Stimulated activated CD8-positive, alpha-beta memory T cell treated with anti-CD3 and anti-CD28 coated beads, Interleukin-2, amount 100 ng/mL, for 1 hour (primary cell): ENCODE measurements at places on chromosomes 6 and 20.

GRCh38 chr6:11006061-11006460, 38.0 kb downstream of the ELOVL2 start:
- DNase-seq, result no peak

- no peak for DNase-seq
These were observed 173.6 kb downstream of the ANKRD60 start for GRCh38 chr20:58054780-58055373.

- DNase-seq, result no peak
These were observed 51.5 kb downstream of the CTCFL start for GRCh38 chr20:57473246-57474048.

GRCh38 chr6:15184441-15184861, 61.4 kb upstream of the JARID2 start:
- DNase-seq, result no peak

- DNase-seq, result no peak
These were observed 481.3 kb upstream of the CITED2 start for GRCh38 chr6:139855671-139856311.

DNA sequence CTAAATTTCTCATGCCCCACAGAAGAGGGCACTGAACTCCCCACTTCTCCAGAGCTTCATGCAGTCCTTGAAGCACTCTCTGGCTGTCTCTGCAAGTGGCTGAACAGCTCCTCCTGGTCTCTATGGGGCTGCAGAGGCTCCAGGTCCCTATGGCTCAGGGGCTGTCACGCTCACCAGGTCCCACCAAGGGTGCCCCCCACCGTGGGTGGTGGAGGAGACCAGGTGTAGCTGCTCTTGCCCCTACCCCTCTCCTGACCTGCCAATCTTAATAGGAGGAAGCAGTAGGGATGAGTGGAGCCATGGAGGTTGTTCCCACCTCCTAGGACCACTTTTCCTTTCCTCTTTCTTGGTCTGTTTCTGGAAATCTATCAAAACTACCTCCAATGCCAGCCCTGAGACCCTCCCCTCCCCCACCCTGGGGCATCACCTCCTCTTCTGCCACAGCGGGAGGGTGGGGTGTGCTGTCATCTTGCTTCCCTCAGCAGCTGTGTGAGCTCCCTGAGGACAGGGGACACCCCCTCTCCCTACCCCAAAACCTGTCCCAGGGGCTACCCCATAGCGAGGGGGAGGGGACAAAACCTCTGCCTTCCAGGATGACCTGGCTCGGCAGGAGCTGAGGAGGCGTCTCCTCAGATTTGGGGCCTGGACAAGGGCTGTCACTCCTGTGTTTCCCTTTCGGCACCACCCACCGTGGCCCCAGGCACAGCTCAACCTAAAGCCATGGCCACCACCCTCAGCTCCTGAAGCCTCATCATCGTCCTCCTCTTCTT, 12.0 kb upstream of the RAET1E start:
- DNase-seq, result no peak

GRCh38 chr6:106591111-106591825, 38.0 kb downstream of the RTN4IP1 start:
- no peak for DNase-seq

GRCh38 chr20:61299618-61300017, 47.6 kb downstream of the CDH4 start:
- DNase-seq, result no peak

GRCh38 chr6:167578371-167578901, 248.3 kb upstream of the AFDN start:
- no peak for DNase-seq

DNA sequence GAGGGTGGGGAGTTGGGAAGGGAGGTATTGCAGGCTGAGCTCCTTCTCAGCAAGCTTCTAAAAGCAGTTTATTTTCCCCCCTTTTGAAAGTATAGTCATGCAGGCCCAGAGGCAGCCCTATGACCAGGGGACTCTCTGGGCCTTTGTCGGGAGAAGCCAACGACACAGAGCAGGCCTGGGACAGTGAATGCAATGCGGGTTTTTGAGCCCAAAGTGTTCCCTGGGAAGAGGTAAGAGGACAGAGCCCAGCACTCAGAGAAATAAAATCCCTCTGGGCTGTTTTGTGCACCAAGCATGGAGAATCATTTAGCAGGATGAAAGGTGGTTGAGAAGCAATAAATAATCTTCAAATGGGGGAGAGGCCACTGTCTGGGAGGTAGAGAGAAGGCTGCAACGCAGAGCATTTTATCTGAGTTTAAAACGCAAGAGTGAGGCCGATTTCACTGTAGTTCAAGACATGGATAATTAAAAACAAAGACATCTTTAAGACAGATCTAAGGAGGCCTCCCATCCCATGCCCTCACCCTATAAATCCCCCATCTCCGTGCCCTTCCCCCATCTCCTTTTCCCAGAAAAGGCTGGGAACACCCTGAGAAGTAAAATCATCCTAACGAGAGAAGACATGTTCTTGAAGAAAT, 237.5 kb downstream of the CDC5L start:
- DNase-seq, result no peak

GRCh38 chr6:136918706-136919105, 3.4 kb upstream of the SLC35D3 start:
- no peak for DNase-seq

DNA sequence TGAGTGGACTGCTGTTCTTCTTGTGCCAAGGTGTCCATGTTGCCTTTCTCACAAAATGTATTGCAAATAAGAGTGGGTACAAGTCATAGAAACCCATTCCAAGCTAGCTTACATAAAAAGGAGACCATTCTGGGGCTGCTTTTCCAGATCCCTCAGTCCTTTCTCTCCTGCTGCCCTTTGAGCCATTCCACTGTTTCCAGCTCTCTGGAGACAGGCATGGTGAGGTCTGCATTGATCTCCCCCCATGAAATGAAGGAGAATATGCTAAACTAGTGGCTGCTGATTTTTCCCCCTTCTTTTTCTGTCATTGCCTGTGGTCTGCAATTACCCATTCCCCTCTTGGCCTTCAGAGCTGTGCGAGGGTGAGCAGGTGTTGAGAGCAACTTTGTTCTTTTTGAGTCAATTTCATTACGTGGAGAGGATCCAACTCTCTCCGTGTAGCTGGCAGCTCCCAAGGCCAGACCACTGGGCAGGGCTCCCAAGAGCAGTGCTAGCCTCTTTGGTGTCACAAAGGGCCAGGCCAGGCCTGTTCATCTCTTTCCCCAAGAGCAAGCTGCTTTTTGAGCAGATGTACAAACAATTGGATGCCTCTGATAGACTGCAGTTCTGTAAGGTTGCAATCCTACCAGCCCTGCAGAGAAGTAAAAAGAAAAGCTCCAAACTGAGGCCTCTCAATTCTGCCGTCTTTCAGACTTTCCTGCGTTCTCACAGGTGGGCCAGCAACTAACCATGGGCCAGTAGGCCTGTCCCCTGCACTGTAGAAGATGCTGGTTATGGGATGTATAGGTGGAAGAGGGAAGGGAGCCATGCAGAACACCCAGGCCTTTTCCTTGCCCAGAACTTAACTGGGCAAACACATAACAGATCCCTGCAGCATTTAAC, 96.1 kb upstream of the ARMC2 start:
- DNase-seq, result no peak

- DNase-seq, result no peak
These were observed 11.8 kb upstream of the FAM184A start for GRCh38 chr6:119090256-119090655.

DNA sequence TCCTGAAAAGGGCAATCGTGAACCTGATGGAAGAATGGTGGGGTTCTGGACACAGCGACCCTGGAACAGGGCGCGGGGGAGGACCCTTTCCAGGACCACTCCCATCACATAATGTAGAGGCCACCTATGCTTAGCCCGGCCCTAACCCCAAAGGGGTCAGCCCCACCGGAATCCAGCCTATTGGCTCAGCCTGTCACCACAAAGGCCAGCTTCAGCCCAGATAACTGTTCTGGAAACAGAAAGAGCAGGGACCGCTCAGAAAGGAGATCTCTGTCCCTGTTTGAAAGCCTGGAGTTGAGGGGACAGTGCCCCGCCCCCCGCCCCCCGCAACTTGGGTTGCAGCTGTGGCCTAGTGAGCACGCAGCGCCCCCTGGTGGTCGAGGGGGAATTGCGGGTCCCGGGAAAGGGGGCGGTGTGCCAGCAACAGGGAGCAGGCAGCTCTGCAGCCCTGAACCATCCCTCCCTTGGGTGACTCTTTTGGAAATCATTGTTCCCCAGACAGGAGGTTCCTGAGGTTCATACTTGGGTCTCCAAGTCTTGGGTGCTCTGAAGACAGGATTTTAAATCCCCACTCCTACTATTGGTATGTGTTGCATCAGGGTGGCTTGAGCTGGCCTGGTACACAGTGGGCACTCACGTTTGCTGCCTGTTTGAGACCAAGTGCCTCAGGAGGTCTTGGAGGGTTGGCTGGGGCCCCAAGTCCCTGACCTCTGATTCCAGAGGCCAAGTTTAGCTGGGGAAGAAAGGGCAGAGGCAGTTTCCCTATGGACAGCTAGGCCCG, 1.5 kb downstream of the SIGLEC1 start:
- peak; percentile 47 for DNase-seq
